ENCODE measurements at places on chromosomes 2 and 18.

DNA sequence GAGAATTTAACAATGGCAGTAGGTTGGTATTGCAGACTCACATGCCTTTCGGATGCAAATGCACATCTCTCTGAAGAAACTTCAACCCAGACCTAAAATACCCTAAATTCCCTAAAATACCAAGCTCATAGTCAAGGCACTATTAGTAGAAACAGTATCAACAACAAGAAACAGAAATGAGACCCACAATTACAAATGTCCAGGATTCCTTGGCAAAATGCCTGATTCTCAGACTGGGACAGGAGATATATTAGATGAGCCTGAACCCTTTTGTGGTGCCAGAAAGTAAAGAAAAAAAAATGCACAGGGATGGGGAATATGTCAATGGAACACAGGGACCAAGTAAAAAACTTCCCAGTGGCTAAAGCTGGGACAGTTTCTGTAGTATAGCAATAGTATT is 77.2 kb downstream of the NAT8 start:
- DNase-seq = no peak

DNA sequence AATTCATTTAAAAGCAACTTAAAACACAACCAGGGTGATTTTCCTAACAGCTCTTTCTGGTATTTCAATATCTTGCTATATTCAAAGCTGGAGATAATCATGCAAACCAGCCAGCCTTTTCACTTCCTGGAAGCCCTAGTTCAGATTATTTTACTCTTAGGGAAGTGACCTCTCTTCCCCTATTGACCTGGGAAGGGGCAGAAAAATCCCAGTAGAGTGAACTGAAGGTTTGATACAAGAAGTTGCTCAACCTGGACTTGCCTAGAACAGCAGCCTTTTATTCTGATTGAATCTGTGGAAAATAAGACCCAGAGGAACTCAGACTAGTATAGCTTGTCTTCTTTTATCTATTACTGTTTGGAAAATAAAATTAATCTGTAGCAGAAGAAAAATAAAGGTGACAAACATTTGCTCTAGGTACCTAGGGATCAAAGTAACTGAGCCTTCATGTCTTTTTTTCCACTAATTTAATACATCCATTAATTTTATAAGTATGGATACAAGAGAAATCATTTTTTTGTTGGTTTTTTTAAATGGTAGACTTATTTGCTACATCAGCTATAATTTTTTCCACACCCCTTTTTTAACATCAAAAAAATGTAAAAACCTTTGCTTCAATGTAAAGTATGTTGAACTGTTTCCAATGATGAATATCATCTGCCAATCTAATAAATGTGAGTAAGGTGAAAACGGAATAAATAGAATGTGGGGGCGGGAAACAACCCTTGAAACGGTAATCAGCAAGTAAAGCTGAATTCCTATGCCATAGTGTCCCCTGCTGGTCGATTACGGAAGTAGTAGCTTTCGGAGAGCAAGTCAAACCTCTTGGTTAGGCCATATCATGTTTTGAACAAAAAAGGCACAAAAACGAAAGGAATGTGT is 629.9 kb downstream of the NRXN1 start:
- no peak for DNase-seq

DNA sequence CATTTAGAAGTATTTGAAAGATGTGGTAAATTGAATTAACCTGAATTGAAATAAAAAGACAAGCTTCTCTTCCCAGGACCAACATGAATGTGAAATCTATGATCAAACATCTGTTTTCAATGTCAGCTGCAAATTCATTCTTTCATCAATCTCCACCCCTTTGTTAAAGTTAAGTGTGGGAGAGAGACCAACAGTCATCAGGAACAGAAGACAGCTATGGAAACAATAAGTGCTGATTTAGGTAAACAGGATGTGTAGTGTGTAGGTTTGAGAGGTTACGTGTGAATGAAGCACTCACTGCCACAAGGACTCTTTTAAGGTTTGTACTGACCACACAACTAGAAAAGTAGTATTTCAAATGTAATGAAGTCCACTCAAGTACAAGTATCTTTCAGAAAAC is 1659.8 kb upstream of the CELF4 start:
- DNase-seq = no peak

GRCh38 chr2:46198164-46198883 is 98.9 kb upstream of the EPAS1 start:
- DNase-seq = no peak

DNA sequence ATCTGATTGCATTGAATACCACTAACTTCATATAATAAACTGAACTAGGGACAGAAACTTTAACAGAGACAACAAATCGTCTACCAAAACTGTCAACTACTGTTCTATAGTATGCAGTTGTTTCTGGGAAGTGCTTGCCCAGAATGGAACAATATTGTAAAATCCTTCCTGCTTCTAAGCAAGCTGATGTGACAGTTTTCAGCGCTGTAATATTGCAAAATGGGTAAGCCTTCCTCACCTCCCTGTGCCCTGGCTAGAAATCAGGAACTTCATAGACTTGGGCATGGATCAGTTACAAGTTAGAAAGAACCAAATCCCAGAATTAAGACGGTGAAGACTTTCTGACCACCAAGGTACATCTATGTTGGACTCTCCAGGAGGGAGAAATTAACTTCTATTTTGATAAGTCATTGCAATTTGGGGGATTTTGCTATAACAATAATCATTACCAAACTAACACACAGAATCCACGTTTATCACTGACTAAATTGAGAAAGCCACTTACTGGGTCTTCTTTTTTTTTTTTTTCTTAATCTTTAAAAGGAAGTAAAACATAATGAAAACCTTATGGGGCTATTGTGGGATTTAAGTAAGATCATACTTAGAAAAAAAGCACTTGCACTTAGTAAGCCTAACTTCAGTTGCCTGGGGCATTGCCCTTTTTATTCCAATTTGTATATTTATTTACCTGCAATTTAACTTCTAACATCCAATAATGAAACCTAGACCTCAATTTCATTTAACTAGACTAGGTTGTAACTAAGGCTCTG is 261.5 kb downstream of the TRIB2 start:
- no peak for DNase-seq

DNA sequence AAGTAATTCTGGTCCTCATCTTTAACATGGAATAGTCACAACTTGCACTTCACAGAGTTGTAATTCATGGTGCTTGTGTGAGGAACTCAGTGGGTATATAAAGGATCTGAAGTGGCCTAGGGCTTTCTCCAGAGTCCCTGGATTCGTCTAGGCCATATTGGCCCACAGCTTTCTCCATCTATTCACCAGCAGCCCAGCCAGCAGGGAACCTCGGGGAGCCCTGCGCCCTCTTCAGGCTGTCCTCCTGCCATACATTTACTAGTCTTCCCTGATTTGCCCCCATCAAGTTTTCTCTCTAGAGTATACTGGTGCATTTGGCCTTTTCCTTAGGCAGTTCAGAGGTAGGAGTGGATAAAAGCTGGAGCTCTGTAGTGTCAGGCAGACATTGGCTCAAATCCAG is 278.3 kb downstream of the MYCN start:
- DNase-seq = no peak

GRCh38 chr2:159639712-159640111 is 23.4 kb upstream of the BAZ2B start:
- DNase-seq = no peak

DNA sequence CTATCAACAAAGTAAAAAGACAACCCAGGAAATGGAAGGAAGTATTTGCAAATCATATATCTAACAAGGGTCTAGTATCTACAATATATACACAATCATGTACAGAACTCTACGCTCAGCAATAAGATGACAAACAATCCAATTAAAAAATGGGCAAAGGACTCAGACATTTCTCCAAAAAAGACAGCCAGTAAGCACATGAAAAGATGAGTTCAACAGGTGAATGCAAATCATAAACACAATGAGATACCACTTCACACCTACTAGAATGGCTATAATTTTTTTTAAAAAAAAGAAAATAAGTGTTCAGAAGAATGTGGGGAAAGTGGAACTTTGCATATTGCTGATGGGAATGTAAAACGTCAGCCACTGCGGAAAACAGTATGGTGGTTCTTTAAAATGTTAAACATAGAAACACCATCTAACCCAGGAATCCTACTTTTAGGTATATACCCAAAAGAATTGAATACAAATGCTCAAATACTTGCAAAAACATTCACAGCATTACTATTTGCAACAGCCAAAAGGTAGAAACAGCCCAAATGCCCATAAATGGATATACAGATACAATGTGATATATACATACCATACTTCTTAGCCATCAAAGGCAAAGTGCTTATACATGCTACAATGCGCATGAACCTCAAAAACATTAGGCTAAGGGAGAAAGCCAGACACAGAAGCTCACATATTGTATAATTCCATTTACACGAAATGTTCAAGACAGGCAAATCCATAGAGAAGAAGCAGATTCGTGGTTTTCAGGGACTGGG is 121.2 kb downstream of the CABYR start:
- DNase-seq = no peak

GRCh38 chr2:241558532-241559322 is at the start of gene BOK:
Gene BOK (plus strand): TSS chr2:241558745. CDS start chr2:241559484, 739 bp downstream.
- DNase-seq = peak; percentile 55

GRCh38 chr2:134818321-134818720 is 20.1 kb upstream of the ACMSD start:
- DNase-seq = no peak

- DNase-seq = no peak
Observed at GRCh38 chr2:84954329-84954728, 16.6 kb upstream of the KCMF1 start.

GRCh38 chr2:153072813-153073212 is 354.4 kb downstream of the ARL6IP6 start:
- no peak for DNase-seq

GRCh38 chr18:78457011-78457410 is 522.6 kb upstream of the SALL3 start:
- no peak for DNase-seq

DNA sequence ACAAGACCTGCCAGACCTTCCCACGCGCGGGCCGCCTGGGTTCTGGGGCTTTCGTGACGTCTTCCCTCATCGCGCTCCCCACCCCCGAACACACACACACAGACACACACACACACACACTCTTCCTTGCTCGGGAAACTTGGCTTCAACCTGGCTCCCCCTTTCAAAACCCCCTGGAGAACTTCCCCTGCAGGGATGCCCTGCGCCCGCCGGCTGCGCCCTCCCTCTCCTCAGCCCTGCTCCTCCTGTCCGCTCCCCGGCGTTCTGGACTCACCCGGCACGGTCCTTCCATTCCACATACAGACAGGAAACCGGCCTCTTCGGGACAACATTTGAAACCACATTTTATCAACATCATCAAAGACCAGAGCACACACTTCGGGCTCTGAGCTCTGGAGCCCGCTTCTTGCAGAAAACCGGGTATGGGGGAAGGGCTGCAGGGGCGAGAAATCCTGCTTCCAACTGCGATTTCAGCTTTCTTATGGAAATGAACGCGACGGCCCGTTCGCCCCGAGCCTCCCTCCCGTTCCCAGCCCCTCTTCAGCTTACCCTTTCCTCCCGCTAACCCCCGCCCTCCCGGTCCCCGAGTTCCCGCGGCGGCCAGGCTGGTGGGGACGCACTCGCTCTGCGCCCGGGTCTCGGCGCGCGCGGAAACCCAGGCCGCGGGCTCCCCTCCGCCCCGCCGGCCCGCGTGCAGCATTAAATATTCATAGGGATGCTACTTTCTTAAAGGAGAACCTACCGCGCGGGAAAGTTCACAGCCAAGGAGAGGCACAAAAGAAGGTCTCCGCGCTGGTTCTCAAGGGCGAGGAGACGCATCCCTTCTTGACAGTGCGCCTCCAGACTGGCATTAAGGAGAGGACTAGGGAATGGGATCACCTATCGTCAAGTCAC is 18.3 kb downstream of the POU3F3 start:
- DNase-seq = no peak

DNA sequence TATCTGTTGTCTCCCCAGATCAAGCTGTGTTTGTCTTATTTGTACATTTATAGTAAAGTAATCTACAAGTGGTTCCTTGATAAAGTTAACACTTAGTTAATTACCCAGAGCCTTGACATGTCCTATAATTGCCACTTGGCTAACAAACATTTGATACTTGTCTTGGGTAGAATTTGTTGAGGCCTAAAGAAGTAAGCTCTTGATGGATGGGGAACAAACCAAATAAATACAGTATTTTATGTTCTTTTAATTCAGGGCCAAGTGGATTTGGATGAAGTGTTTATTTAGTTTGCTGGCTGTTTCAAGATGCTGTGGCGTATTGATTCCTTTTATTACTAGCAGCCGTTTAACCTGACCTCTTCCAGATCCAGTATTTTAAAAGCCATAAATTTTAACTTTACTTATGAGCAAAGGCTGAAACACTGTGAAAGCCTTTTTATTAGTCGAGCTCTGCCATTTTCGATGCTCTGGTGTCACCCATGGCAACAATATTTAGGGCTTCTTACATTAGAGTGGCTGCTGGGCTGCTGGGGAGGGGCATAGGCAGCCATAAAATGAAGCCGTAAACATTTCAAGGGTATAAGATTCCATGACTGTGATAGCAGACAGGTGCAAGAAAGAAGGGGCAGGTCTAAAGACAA is 401.6 kb upstream of the NRP2 start:
- DNase-seq = no peak

- DNase-seq = no peak
Observed at GRCh38 chr2:40148334-40148733, 303.6 kb downstream of the SLC8A1 start.

- DNase-seq = no peak
Observed at GRCh38 chr2:240619506-240620148, 5.7 kb upstream of the GPR35 start.

DNA sequence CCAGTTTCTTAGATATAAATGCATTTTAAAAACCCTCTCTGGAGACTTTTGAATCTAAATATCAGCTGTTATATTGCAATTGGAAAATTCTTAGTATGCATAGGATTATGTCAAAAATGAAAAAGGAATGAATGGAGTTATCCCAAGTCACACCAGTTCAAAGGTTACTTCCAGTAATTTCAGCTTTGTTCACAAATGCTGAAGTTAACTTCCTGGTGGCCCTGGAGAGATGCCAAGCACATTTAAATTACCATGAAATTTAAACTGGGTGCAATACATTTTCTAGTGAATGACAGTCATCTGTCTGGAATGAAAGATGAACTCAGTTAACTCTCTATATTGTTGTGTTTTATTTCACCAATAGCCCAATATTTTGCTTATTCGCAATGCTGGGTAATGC is 753.9 kb downstream of the SUCLG1 start:
- DNase-seq = no peak

DNA sequence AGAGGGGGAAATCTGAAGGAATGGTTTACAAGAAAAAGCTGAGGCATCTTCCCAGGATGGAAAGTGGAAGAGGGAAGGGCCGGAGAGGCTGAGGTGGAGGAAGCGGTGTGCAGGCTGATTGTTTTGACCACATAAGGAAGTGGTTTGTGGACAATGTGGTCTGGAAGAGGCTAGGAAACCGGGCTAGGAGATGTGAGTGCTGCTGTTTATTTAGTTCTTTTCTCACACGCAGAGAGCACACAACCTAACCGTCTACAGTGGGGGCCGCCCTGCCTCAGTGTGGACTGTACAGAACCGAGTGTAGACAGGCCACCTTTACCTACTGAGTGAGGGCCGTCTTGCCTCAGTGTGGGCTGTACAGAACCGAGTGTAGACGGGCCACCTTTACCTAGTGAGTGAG is 251.7 kb upstream of the PXDN start:
- DNase-seq = no peak

DNA sequence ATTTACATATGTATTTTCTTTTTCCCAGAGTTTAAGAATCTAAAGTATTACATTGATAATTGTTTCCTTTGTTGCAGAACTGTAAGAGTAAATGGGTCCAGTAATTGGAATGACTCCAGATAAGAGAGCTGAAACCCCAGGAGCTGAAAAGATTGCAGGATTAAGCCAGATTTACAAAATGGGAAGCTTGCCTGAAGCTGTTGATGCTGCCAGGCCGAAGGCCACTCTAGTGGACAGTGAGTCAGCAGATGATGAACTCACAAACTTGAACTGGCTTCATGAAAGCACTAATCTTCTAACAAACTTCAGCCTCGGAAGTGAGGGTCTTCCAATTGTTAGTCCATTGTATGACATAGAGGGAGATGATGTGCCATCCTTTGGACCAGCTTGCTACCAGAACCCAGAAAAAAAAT is 183.8 kb upstream of the STON1 start:
- DNase-seq = no peak

All from caudate nucleus (tissue), 63 donors.